ENCODE measurements at places on chromosomes 12 and 14.

GRCh38 chr12:132410849-132411248, 79.1 kb upstream of the FBRSL1 start:
- DNase-seq = no peak

- DNase-seq = no peak
These were observed 30.4 kb upstream of the CACNA2D4 start for GRCh38 chr12:1948883-1949282.

DNA sequence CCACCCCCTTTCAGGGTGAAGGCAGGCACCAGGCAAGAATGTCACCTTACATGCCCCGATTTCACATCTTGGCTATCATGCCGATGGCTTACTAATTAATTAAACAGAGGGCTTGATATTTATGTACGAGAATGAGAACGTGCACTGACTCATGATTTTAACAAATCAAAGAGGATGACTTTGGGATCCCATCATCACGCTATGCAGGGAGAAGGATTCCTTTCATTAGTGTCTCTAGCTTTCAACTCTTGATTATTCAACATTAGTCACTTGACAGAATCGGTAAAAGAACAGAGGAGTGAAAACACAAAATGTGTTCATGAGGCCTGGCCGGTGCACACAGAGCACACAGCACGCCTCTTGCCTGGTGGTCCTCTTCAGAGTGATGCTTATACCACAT, 80.6 kb downstream of the PRKAB1 start:
- no peak for DNase-seq

GRCh38 chr12:66020481-66020880, 110.1 kb downstream of the LLPH start:
- no peak for DNase-seq

DNA sequence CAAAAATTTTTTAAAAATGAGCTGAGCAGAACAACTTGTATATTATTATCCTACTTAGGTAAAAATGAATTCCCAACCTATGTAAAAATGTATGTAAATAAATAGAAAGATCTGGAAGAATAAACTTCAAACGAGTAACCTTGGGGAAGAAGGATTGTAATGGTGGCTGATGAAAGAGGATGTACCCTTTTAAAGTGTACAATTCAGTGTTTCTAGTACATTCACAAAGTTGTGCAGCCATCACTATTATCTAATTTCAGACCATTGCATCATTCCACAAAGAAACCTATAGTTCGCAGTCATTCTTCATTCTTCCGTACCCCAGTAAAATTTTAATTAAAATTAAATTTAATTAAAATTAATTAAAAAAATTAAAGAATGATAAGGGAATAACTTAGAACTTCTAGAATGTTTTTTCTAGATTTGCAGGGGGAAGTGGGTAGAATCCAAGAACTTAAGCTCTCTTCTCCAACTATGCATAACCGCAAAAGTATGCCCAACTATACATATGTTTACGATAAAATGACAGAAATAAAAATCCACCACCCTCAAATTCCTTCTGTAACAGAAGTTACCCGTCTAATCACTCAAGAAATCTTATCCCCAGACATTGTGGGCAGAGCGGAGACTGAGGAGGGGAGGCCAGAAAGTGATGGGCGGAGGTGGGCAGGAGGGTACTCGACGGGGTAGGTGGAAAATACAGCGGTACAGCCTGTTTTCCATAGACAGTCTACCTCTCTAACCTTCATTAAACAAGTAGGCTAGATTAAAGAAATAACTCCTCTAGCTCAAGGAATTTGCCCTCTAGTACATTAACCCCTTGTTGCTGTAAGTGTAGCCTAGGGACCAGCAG, 921 bp downstream of the DEPDC4 start:
- DNase-seq = no peak
